ENCODE measurements at places on chromosomes 2 and 18.

GRCh38 chr2:219402665-219403515, 15.2 kb upstream of the DNPEP start:
- DNase-seq: peak; percentile 65

- DNase-seq: no peak
These were observed 593.9 kb upstream of the ZNF804A start for GRCh38 chr2:184004289-184004947.

GRCh38 chr18:51390702-51391101, 193.2 kb upstream of the MEX3C start:
- DNase-seq: no peak

- no peak for DNase-seq
These were observed 6.2 kb downstream of the TTL start for GRCh38 chr2:112488201-112488600.

Measured in HFF-Myc (cell line).